ENCODE measurements at places on chromosomes 16 and 17. TPM values are rescaled to one million over a fixed set of nuclear protein-coding genes. Genes with fewer than 3 reads are reported as not detected.

Gene KRT27
- not detected for total RNA-seq

DNA sequence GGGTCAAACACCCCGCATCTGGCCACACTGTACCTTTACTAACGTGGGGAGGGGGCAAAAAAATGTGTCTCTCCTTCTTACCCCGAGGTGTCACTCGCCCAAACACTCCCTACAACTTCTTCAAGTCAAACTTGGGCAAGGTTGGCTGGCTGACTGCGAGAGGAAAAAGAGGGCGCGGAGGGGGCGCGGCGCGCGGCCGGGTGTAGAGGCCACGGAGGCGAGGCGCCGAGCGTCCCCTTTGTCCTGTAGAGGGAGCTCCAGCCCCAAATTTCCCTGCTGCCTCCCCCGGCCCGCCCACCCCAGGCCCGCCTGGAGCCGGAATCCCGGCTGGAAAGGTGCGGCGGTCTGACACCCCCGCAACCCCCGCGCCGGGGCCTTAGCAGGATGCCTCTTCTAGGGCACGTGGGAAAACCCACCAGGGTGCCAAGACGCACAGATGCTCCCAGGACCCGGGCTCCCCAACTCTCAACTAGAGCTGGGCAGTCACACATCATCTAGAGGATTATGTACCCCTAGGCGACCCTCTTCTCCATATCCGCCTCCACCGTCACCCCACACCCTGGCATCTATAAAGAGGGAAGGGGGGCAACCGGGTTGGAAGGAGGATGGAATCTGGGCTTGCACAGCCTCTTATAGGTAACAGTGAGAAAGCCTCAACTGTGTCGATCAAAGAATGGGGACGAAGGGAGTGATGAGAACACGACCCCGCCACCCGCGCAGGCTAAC lies 4.2 kb downstream of the IRX3 start:
- DNase-seq: no peak

GRCh38 chr16:48123104-48123788 lies 32.5 kb downstream of the ABCC12 start:
- DNase-seq: no peak

DNA sequence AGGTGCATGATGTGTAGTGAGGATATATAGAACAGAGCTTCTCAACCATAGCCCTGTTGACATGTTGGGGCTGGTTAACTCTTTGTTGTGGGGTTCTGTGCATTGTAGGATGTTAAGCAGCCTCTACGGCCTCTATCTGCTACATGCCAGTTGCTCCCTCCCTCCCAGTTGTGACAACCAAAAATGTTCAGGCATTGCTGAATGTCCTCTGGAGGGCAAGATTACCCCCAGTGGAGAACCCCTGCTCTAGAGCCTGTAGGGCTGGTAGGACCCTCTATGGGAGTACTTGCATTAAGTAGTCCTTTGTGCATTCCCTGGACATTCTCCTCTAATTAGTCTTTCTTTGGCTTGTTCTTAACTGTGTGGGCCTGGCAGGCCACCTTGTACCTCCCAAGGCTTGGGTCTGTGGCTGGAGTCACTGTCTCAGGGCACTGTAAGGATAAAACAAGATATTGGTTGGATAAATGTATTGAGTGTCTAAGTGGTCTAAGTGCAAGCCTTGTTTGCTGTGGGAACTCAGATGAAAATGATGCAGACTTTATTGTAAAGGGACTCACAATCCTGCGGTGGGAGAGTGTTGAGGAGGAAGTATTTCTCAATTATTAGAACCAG lies 19.8 kb upstream of the MYO1D start:
- DNase-seq: no peak

- peak; percentile 72 for DNase-seq
Measured at GRCh38 chr17:57874434-57875289, 24.8 kb upstream of the MRPS23 start.

DNA sequence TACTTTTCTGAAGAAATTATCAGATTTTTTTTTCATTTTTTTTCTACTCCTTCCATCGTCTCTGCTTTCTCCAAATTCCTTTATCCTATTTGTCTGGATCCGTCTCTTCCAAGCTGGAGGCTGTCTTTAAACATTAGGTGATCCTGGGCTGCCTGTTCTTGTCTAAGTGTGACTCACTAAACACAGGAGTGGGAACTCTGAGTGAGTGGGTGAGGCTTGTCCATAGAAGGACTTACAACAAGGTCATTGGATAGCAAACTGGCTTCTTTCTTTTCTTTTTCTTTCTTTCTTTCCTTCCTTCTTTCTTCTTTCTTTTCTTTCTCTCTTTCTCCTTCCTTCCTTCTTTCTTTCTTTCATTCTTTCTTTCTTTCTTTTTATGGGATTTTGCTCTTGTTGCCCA lies 18.2 kb downstream of the ALOX15 start:
- DNase-seq: no peak

- DNase-seq: no peak
Measured at GRCh38 chr16:52497067-52497816, 49.7 kb downstream of the TOX3 start.

DNA sequence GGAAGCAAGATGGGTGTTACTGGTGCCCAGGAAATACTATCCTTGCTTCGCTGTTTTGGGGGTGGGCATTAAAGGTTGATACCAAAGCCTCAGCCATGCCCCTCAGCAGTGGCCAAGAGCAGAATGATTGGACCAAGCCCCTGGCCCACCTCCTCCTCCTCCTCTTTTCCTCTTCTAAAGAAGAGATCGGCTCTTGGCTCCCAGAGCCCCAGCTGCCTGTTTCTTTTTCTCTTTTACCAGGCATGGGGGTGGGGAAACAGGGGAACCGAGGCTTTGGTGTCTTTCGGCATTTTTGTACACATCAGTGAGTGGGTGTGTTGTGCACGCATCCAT lies 5.8 kb downstream of the THRA start:
- no peak for DNase-seq

- no peak for DNase-seq
Measured at GRCh38 chr16:50065241-50065623, 538 bp upstream of the HEATR3 start.

GRCh38 chr17:29131814-29132682 lies 48.1 kb downstream of the MYO18A start:
- DNase-seq: peak; percentile 52

- DNase-seq: no peak
Measured at GRCh38 chr16:31286421-31287032, 26.8 kb downstream of the ITGAM start.

Gene PTGES3L
- total RNA-seq: 2.0 TPM

GRCh38 chr17:57269052-57269451 lies 12.7 kb downstream of the MSI2 start:
- no peak for DNase-seq

GRCh38 chr17:45895969-45896785 lies 1.8 kb downstream of the MAPT start:
- DNase-seq: no peak

DNA sequence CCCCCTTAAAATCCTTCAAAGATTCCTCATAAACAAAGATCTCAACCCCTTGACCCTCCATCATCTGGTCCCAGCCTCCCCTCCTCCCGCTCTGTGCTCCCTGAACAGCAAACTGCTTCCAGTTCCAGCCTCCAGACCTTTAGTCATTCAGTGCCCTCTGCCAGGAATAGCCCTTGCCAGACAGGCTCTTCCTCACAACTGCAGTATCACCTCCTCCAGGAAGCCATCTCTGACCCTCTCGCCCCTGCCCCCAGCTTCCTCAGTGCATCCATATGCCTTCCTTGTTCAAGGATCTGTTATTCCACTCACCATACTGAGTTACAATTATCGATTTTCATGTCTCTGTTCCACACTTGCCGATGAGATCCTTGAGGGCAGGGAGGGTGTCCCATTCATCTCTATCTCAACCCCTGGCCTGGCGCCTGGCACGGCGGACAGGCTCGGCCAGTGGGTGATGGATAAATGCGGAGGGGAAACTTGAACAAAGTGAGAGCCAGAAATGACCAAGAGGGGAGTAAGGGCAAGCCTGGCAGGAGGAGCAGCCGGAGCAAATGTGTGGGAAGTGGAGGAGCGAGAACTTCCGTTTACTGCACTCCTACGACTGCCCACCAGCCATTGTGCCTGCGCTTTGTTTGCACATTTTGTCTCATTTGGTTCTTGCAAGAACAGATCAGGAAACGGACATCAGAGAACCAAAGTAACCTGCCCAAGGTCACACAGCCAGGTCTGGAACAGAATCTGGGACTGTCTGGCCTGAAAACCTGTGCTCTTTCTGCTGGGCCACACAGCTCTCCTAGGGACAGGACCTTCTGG lies 2.0 kb upstream of the NXPH3 start:
- DNase-seq: no peak

Gene LGALS9B
- total RNA-seq: not detected

- no peak for DNase-seq
Measured at GRCh38 chr17:28796062-28796461, 46.5 kb downstream of the FAM222B start.

- no peak for DNase-seq
Measured at GRCh38 chr16:28989363-28989762, 4.5 kb downstream of the LAT start.

Gene NPIPA2
- total RNA-seq: 2.6 TPM

- DNase-seq: no peak
Measured at GRCh38 chr16:48117217-48118105, 38.3 kb downstream of the ABCC12 start.

DNA sequence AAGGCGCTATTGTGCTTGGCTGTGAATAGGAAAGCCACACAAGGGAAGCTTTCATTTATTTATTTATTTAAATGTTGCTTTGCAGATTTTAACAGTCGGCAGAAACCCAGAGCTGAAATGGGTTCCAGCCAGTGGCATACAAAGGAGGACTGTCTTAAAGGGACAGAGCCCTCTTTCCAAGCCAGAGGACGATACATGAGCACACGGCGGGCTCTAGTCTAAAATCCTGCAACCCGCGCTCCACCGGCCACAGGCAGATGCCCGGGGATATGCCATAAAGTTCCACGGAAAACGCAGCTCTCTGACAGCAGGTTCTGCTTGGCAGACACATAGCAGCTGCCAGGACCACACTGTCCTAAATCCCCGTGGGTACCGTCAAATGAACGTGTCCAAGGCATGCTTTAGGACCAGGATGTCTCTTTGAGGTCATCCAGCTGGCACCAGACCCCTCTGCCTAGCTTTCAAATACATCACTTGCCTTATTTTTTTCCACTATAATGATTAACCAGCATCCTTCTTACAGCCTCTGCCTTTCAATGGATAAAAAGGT lies 64.6 kb downstream of the CYTH1 start:
- DNase-seq: no peak

DNA sequence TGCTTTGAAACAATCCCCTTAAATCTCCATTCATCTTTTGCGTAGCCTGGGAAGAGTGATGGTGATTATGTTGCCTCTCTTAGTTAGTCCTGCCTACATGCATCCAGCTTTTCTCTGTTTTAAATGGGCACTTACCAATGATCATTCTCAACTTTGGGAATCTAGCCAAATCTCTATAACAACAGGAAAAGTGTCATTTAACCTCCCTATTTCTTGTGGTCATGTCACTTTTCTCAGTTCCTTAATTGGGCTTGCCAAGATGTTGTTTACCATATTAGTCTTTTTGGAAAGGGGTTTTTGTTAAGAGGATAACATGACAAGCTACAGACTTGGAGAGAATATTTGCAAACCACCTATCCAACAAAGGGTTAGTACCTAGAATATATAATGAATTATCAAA lies 15.6 kb upstream of the CLEC10A start:
- no peak for DNase-seq

DNA sequence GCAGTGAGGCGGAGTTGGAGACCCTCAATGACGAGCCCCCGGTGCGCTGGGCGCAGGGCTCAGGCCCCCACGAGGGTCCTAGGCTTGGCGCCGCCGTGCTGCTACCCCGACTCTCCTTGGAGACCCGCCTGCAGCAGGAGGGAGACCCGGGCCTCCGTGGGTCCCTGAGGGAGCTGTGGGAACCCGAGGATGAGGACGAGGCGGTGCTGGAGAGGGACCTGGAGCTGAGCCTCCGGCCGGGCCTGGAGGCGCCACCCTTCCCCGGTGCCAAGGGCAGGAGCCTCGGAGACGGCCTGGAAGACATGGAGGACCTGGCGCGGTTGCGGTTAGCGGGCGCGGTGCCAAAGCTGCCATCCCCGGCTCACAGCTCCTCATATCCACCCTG lies 2.3 kb downstream of the MYO15B start:
- no peak for DNase-seq

Gene KRT28
- total RNA-seq: not detected

GRCh38 chr17:37384560-37385149 lies 8.9 kb downstream of the C17orf78 start:
- no peak for DNase-seq

Gene SMIM36
- total RNA-seq: not detected

- DNase-seq: no peak
Measured at GRCh38 chr17:73224237-73224636, 31.4 kb downstream of the COG1 start.

DNA sequence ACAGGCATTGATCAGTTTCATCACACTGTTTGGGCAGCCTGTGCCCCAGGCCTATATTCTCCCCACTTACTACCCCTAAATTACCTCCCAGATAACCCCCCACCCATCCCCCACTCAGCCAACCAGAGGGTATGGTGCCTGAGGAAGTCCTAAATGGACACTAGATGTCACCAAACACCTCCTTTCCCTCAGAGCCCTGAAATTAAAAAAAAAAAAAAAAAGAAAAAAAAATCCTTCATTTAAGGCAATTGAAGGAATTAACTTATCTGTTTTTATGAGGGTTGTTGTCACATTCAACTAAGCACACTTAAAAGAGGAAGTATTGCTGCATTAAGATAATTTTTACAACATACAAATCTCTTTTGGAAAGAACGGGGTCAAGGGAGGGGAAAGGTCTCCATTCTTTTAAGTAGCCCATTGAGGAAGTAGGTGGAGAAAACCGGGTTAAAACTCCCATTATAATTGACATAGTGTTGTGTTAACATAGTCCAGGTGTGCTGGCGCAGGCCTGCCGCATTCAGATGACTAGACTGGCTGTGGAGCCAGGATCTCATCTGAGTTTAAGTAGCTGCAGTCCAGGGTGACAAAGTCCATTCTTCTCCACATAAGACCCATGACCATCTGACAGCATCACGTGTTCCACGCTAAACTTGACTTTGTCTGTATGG lies 46.3 kb downstream of the SNX11 start:
- no peak for DNase-seq

GRCh38 chr17:72299100-72299499 lies 178.3 kb downstream of the SOX9 start:
- no peak for DNase-seq

Gene GLTPD2
- not detected for total RNA-seq

- no peak for DNase-seq
Measured at GRCh38 chr17:37278247-37278894, 97.4 kb upstream of the C17orf78 start.

GRCh38 chr17:19262650-19263631 lies 25.8 kb downstream of the EPN2 start:
- no peak for DNase-seq

GRCh38 chr17:62658136-62658920 lies 30.9 kb downstream of the MRC2 start:
- DNase-seq: no peak

GRCh38 chr16:62130101-62130500 lies 93.9 kb upstream of the CDH8 start:
- no peak for DNase-seq

GRCh38 chr16:74657870-74658642 lies 8.6 kb downstream of the RFWD3 start:
- no peak for DNase-seq

Gene RHBDL3
- not detected for total RNA-seq

Gene MEFV
- total RNA-seq: 3.5 TPM

Gene CFAP119
- total RNA-seq: 1.2 TPM
